Activated T-cell treated with anti-CD3 and anti-CD28 coated beads, Interleukin-2, amount 50 U/mL, for 72 hours (primary cell): ENCODE measurements at places on chromosomes 16 and 17. TPM values are rescaled to one million over a fixed set of nuclear protein-coding genes. Genes with fewer than 3 reads are reported as not detected.

GRCh38 chr16:4273858-4274311 is 1.1 kb upstream of the TFAP4 start:
- H3K4me1 ChIP-seq = peaks cover 15% of the 10 kb centered on the region
- H3K36me3 ChIP-seq = peaks cover 3% of the 10 kb centered on the region
- H3K4me3 ChIP-seq = peak overlapping the region; percentile 92
- peak; percentile 64 for DNase-seq

GRCh38 chr17:6465206-6466003 is 21.1 kb downstream of the PIMREG start:
- H3K4me1 ChIP-seq = peaks cover 17% of the 10 kb centered on the region
- no peak overlapping the region for H3K27ac ChIP-seq
- H3K27me3 ChIP-seq = peaks cover 10% of the 10 kb centered on the region

GRCh38 chr17:37045351-37045922 is 96.7 kb downstream of the AATF start:
- no peak for DNase-seq
- H3K27me3 ChIP-seq = no peaks in the 10 kb centered on the region
- peaks cover 7% of the 10 kb centered on the region for H3K36me3 ChIP-seq
- H3K4me1 ChIP-seq = peaks cover 17% of the 10 kb centered on the region

- peak overlapping the region; percentile 85 for H3K27ac ChIP-seq
- H3K4me3 ChIP-seq = no peak overlapping the region
- H3K4me1 ChIP-seq = peaks cover 41% of the 10 kb centered on the region
Measured at GRCh38 chr17:78798695-78799559, 16.9 kb upstream of the CYTH1 start.

The KRTAP4-5 gene
- not detected for total RNA-seq

DNA sequence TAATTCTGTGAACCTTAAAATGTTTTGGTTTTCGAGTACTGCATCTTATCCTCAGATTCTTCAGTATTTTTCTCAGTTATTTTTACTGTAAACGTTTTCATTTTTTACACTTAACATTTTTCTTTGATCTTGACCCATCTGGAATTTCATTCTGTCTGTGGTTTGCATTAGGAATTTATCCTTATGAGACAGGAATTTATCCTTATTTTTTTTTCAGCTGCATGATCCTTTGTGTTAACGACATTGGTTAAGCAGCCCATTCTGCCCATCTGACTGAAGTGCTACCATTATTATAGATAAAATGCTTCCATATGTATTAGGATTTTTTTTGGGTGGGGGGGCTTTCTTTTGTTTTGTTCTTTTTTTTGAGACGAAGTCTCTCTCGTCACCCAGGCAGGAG is 41.0 kb downstream of the SNX29 start:
- H3K4me1 ChIP-seq = no peaks in the 10 kb centered on the region
- H3K4me3 ChIP-seq = no peak overlapping the region
- H3K27me3 ChIP-seq = no peaks in the 10 kb centered on the region
- DNase-seq = no peak
- H3K36me3 ChIP-seq = no peaks in the 10 kb centered on the region
- peak overlapping the region; percentile 68 for H3K27ac ChIP-seq

- no peak overlapping the region for H3K27ac ChIP-seq
- H3K36me3 ChIP-seq = no peaks in the 10 kb centered on the region
Measured at GRCh38 chr17:218432-219110, 37.1 kb upstream of the DOC2B start.

DNA sequence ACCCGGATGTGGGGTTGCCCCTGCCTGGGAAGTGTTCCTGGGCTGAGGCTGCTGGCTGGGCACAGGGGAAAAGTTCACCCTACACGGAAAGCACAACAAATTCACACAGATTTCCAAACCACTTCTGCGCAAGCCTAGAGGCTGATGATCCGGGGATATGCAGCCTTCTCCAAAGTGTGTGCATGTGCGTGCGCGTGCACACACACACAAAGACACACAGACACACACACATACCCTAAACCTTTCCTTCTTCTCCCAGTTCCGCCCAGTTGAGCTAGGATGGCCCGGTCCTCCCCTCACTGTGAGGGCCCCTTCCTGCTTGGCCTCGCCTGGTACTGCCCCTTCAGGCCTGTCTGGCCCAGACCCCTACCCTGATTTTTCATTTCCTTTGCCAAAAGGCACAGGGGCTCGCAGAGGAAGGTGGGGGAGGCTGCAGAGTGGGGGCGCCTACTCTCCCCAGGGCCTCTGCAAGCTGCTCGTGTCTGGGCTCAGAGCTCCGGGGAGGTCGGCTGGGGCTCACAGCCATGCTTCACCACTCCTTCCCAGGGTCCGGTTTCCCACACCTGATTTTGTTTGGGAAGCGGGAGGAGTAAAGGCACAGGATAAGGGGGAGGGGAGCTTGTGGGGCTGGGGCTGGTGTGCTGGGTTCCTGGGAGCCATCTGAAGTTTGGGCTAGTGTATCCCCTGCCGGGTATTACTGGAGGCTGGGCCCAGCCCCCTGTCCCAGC is 144.7 kb downstream of the ENGASE start:
- peaks cover 5% of the 10 kb centered on the region for H3K4me1 ChIP-seq
- DNase-seq = no peak
- peaks cover 48% of the 10 kb centered on the region for H3K27me3 ChIP-seq

The TPSB2 gene
- not detected for total RNA-seq

- H3K4me1 ChIP-seq = peaks cover 12% of the 10 kb centered on the region
- peaks cover 50% of the 10 kb centered on the region for H3K27me3 ChIP-seq
- H3K4me3 ChIP-seq = no peak overlapping the region
Measured at GRCh38 chr17:74536890-74537289, 5.6 kb upstream of the CD300LB start.

DNA sequence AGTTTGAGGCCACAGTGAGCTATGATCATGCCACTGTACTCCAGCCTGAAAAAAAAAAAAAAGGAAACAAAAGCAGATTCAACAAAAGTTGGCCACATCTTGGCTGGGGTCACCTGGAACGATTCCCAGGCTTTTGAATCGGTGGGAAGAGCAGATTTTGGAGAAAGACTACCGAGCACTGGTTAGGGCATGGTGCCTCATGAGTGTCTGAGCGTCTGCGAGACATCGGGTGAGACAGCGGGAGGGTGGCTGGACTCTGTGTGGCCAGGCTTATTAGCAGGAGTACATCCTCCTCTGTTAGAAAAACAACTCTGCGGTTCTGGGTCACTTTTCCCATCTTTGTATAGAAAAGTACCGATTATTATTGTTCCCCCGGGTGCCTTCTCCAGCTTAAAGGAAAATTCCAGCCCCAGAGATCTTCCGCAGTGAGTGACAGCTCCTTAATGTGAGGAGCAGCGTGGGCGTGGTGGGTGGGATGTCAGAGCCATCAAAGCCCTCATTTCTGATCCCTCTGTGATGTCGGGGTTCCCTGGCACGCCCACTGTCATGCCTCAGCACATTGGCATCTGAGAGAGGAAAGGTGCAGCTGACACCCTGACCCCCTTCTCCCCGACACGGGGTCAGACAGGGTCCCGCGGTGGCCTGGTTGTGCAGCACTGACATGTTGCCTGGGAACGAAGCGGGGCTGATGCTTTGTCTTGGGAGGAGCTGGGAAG is 6.9 kb downstream of the RGS9 start:
- no peaks in the 10 kb centered on the region for H3K36me3 ChIP-seq
- no peak for DNase-seq
- H3K4me3 ChIP-seq = no peak overlapping the region
- peaks cover 19% of the 10 kb centered on the region for H3K4me1 ChIP-seq
- peaks cover 29% of the 10 kb centered on the region for H3K27me3 ChIP-seq

The KCNG4 gene
- total RNA-seq = not detected

DNA sequence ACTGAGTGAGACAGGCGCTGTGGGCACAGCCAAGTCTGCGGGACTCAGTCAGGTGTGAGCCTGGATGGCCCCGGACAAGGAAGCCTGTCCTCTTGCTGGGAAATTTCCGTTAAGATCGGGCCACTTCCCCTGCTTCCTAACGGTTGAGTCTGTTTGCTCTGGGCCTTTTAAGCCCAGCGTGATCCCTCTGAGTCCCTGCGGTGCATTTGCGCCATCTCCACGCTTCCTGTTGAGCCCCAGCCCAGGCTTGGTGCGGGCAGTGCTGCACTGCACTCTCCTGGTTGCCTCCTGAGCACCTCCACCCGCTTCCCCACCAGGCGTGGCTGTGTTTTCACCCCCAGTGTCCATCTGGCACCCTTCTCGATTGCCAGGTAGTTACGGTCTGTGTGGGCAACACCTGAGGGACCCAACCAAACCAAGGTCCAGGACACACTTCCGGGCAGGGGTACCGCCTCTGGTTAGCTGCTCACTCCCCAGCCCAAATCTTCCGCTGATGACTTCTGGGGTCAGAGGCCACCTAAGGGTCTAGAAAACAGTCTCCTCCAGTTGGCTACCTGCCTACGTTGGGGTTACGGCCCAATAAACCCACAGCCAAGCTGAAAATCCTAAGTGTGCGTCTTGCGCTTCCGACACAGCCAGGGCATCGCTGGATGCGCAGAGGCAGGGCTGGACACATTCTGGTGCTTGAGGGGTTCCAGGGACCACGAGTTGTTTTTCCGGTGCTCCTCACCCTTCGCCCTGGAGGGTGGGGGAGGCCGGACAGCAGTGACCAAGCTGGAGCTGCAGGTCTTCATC is 1.4 kb upstream of the SLC25A10 start:
- H3K4me3 ChIP-seq = peak overlapping the region; percentile 87
- no peak for DNase-seq
- H3K36me3 ChIP-seq = peaks cover 3% of the 10 kb centered on the region
- H3K4me1 ChIP-seq = peaks cover 46% of the 10 kb centered on the region
- no peaks in the 10 kb centered on the region for H3K27me3 ChIP-seq

- H3K27ac ChIP-seq = no peak overlapping the region
- H3K4me3 ChIP-seq = no peak overlapping the region
- H3K27me3 ChIP-seq = no peaks in the 10 kb centered on the region
- H3K4me1 ChIP-seq = peaks cover 16% of the 10 kb centered on the region
- H3K36me3 ChIP-seq = peaks cover 1% of the 10 kb centered on the region
Measured at GRCh38 chr17:31530391-31530985, 139.0 kb downstream of the RAB11FIP4 start.
